IMR-90 (cell line): ENCODE measurements at places on chromosomes 5 and 9. TPM values are rescaled to one million over a fixed set of nuclear protein-coding genes. Genes with fewer than 3 reads are reported as not detected.

The JAKMIP2 gene
- under 0.01 TPM in 1 of 2 replicates, not detected in the other for total RNA-seq

The RPS14 gene
- total RNA-seq = 7,310 and 7,583 TPM in 2 replicates

The NUTM2G gene
- not detected in 2 replicates for total RNA-seq

The NR4A3 gene
- total RNA-seq = 0.54 and 1.9 TPM in 2 replicates

The WDR36 gene
- total RNA-seq = 87.8 and 111 TPM in 2 replicates

The CCNI2 gene
- not detected in 2 replicates for total RNA-seq

The SPAAR gene
- 0.18 and 0.28 TPM in 2 replicates for total RNA-seq

The NR6A1 gene
- total RNA-seq = 0.28 and 0.36 TPM in 2 replicates

The SELENOP gene
- total RNA-seq = 0.28 and 1.1 TPM in 2 replicates

The CLINT1 gene
- total RNA-seq = 124 and 146 TPM in 2 replicates

The LPAR1 gene
- 260 and 315 TPM in 2 replicates for total RNA-seq

The TAS2R1 gene
- not detected in 2 replicates for total RNA-seq
